ENCODE measurements at places on chromosomes 16 and 17. TPM values are rescaled to one million over a fixed set of nuclear protein-coding genes. Genes with fewer than 3 reads are reported as not detected.

The HBM gene
- total RNA-seq, result not detected

The GDE1 gene
- total RNA-seq, result 110 TPM

The TBX21 gene
- 0.27 TPM for total RNA-seq

The VASN gene
- total RNA-seq, result 6.4 TPM

The CD300A gene
- total RNA-seq, result 2.4 TPM

The MPV17L gene
- 5.2 TPM for total RNA-seq

The KIF2B gene
- total RNA-seq, result not detected

The BCL6B gene
- 14.0 TPM for total RNA-seq

The OTOP2 gene
- not detected for total RNA-seq

The TNRC6A gene
- total RNA-seq, result 34.8 TPM

DNA sequence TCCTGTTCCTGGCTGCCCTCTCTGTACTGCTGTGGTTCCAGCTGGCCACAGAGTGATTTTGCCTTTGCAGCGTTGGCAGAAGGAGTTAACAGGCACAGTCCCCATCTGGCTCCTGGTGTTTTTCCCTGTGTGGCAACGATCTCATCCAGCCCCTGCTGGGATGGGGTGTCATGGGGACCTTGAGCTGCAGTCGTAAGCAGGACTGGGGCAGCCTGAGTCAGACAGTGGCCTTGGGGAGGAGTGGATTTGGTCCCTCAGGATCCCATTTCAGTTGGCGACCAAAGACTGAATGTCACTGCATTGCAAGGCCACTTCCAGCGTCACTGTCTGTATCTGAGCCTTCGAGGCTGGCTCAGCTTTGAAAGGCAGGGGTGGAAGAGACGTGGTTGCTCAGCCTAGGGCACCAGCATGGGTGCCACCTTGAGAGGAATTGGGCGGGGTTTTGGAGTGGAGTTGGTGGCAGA lies 11.9 kb downstream of the TMEM94 start:
- no peak for DNase-seq

DNA sequence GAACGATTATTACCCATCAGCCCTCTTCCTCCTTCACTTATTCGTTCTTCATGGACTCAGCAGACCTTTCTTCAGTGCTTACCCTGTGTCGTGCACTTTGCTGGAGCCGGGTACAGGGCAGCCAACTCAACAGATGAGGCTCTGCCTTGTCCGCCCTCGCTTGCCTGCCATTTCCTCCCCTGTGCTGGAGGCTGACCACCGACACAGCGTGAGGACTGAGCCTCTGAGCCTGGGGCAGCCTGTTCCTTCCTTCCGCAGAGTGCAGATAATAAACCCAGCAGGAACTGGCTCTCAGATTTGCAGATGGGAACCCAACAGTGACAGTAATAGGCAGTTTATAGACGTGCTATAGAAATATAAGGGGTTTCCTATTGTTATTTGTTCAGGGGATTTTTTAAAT lies 7.0 kb upstream of the SLC39A11 start:
- no peak for DNase-seq

- no peak for DNase-seq
Observed at GRCh38 chr17:15738066-15738465, 6.0 kb downstream of the TBC1D26 start.

- DNase-seq, result no peak
Observed at GRCh38 chr16:85833219-85833920, 33.9 kb downstream of the COX4I1 start.

GRCh38 chr17:986322-986929 lies 6.8 kb upstream of the NXN start:
- no peak for DNase-seq

GRCh38 chr17:80512233-80512632 lies 32.4 kb upstream of the RPTOR start:
- DNase-seq, result no peak

DNA sequence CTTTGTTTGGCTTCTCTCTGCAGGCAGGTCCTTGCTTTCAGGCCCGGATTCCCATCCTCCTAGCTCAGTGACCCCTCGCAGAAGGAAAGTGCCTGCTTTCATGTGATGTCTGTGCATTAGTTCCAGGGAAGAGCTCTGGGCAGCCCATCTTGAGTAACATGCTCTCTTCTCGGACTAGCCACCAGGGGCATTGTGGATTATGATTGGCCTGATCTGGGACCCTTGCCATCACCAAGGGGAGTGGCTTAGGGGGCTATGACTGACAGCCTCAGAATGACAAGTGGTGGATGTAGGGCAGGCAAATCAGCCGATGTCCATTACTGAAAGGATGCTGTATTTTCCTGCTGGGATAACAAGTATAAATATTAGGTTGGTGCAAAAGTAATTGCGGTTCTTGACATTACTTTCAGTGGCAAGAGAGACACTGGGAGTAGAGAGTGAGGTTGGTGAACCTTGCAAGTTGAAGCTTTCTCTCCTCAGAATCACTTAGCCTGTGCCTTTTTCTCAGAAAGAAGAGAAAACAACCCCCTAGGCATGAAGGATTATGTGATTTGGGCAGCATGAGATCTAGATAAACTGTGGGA lies 71.5 kb upstream of the MPHOSPH6 start:
- DNase-seq, result no peak

GRCh38 chr16:1089439-1089821 lies 6.6 kb downstream of the C1QTNF8 start:
- peak; percentile 81 for DNase-seq

- no peak for DNase-seq
Observed at GRCh38 chr17:12180644-12181261, 160.1 kb downstream of the MAP2K4 start.

DNA sequence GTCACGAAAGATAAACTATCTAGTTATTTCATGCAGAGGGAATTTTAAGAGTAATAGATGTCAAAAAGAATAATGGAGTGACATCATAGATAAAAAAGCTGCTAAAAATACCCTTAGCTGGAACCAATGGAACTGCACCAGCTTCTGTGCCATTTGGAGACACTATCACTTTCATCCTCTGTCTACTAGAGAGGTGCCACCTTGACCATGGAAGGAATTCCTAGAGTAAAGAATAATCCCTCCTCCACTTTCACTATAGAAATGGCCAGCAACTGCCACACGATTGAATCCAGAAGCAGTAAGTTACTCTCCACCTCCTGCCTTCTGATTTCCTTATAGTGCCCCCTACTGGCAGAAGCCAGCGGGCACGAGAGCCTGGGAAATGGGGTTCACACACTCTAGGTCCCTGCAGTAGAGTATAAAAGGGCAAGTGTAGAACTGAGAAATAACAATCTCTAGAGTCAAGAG lies 2.8 kb upstream of the ALDH3A2 start:
- peak; percentile 76 for DNase-seq

GRCh38 chr16:66517586-66518263 lies 32.2 kb downstream of the TK2 start:
- DNase-seq, result peak; percentile 64

DNA sequence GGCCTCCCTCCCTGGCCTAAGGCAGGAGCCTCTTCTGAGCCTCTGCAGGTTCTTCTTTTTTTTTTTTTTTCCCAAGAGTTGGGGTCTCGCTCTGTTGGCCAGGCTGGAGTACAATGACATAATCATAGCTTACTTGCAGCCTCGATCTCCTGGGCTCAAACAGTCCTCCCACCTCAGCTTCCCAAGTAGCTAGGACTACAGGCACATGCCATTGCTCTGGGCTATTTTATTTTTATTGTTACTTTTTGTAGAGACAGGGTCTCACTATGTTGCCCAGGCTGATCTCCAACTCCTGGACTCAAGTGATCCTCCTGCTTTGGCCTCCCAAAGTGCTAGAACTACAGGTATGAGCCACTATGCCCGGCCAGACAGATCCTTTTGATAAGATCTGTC lies 32.6 kb downstream of the SBK1 start:
- no peak for DNase-seq

- peak; percentile 46 for DNase-seq
Observed at GRCh38 chr17:147796-148740, 10.7 kb downstream of the SCGB1C2 start.

DNA sequence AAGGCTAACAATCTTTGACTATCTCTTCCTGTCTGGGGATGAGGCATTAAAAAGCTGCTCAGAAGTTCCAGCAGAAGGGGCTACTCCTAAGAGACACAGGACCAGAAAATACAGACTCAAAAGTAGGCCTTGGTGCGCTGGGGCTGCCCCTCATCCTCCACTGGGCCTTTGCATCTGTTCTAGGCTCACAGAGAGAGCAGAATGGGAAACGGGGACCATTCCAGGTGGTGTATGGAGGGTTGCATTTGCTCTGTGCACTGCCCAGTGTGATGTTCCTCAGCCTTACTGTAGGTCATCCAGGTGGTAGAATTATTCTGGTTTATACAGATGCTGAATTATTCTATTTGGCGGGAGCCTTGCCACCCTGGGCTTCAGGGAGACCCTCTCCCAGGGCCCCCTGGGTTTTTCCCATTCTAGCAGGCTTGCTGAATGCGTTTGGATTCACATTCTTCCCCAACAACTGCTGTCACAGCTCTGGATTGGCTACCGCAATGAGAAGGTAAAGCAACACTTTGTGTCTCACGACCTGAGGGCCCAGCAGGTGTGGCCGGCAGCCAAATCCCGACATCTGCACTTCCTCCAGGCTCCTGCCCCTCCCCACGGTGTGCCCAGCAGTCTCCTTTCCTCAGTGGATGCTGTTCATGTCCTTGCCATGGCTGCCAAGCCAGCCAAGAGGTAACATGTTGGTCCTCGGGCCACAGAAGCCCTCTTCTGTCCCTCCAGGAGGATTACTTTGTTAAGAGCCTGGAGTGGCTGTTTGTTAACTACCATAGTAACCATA lies 25.0 kb upstream of the ZNHIT3 start:
- no peak for DNase-seq

- peak; percentile 77 for DNase-seq
Observed at GRCh38 chr16:46747777-46748651, at the start of gene MYLK3. Gene MYLK3, minus strand, starts transcription at chr16:46748344. Its CDS starts 151 bp downstream, at chr16:46748193.

DNA sequence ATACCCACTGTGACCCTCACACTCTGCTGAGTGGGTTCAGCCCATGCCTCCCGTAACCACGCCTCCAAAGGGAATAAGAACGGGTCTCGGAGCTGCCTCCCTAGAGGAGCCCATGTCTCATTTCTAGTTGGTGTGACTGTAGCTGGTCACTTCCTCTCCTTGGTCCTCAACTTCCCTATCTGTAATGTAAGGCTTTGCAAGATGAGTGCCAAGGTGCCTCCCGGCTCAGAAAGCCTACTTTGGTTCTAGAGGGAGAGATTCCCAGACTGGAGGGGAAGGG lies 20.8 kb downstream of the C16orf74 start:
- no peak for DNase-seq

- no peak for DNase-seq
Observed at GRCh38 chr16:15993541-15993940, 44.1 kb downstream of the ABCC1 start.

- no peak for DNase-seq
Observed at GRCh38 chr17:38403491-38403890, 24.8 kb upstream of the ARHGAP23 start.

- no peak for DNase-seq
Observed at GRCh38 chr16:48834576-48834975, 224.6 kb upstream of the N4BP1 start.
